ENCODE measurements at places on chromosomes 7 and 10.

- no peak for DNase-seq
Measured at GRCh38 chr10:62000037-62000603, 98.6 kb downstream of the ARID5B start.

GRCh38 chr7:100781255-100781654 lies 46.1 kb downstream of the EPHB4 start:
- no peak for DNase-seq

DNA sequence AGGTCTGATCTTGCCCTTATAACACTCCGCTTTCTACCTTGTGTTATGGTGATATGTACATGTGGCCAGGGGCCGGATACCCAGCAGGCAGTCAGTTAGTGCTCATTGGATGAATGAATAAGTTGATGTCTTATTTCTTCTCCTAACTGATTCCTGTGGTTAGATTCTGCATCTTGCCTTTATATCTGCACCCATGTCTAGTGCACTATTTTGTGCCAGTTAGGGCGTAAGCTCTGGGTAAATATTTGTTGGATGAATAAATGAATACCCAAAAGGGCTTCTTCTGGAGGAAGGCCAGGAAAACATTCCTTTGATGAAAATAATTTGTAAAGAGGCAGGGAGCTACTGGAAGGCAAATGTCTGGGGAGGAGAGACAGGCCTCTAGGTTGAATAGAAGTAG lies 148.2 kb downstream of the CHN2 start:
- DNase-seq = no peak

DNA sequence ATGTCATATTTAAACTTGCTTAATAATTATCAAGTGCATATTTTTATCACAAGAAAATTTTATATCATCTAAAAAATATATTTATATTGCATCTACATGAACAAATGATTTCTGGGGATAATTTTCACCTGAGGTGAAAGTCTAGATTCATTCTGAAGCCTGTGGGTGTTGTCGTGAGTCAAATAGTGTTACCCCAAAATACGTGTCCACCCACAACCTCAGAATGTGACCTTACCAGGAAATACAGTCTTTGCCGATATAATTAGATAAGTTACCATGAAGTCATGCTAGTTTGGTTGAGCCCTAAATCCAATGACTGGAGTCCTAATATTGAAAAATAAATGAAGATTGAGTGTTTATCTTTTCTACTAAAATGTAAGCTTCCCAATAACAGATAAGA lies 203.0 kb upstream of the MDFIC start:
- no peak for DNase-seq

- DNase-seq = no peak
Measured at GRCh38 chr7:93030605-93031225, 87.1 kb downstream of the SAMD9 start.

DNA sequence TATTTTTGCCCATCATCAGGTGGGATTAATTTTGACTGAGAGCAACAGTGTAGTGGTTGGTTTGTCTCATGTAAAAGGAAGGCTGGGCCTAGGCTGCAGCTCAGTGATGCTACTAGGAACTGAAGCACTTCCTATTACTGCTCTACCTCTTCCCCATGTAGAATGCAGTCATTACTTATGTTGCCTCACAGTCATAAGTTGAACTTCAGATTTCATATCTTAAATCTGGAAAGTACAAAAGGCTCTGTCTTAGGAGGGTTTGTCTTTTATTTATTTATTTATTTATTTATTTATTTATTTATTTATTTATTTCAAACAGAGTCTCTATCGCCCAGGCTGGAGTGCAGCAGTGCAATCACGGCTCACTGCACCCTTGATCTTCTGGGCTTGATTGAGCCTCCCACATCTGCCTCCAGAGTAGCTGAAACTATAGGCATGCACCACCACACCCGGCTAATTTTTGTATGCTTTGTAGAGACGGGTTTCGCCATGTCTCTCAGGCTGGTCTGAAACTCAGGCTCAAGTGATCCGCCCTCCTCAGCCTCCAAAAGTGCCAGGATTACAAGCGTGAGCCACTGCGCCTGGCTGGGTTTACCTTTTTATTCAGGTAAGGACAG lies 721.7 kb upstream of the GALNT17 start:
- no peak for DNase-seq

- peak; percentile 32 for DNase-seq
Measured at GRCh38 chr7:34454381-34454780, 203.6 kb upstream of the NPSR1 start.

DNA sequence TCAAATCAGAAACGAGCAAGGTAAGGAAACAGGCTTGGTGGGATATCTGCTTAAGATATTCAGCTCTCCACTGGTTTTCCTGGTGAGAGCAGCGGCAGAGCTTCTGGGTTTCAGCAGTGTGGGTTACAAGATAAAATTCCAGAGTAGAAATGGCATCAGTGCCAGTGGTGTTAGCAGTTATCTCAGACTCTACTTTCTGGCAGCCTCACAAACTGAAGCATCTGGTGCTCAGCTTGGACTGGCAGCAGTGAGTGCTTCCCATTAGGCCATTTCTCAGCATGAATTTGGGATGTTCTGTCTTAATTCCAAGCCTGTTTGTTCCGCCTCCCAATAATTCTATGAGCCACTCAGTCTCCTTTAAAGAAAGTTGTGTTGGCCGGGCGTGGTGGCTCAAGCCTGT lies 6.9 kb upstream of the GSTO2 start:
- no peak for DNase-seq

DNA sequence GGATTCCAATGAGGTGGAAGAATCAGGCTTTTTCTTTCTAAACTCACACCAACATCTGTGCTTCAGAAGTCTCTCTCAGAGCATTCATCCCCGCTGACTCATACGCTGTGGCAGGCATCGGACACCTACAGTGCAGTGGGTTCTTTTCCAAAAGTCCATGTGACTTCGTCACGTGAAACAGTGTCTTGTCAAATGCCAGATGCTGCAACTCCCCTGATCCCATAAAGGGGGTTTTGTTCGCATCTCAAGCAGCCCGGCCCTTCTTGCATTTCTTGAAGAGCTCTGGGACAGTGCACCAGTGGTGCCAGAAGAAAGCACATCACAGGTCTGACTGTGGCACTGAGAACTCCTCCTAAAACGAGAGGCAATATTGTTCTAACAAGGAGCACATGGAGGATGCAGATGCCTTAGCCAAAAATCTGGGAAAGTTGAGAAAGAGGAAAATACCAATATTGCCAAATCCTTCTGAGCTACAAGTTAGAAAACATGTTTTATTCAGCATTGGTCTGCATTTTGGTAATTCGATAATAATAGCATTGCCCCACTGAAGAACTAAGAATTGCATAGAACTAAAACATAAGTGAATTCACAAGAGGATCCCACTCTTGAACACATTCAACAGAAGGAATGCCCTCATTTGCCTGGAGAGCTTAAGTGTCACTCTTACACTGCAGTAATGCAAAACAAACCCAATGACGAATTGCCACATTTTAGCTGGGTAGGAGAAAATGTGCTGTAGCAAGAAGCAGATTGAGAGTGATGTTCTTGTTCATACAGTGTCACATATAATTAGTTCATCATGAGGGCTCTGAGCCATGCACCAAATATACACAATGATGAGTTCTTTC lies 204.4 kb downstream of the CXCL12 start:
- DNase-seq = no peak

GRCh38 chr10:100724531-100725027 lies 20.8 kb upstream of the PAX2 start:
- no peak for DNase-seq

DNA sequence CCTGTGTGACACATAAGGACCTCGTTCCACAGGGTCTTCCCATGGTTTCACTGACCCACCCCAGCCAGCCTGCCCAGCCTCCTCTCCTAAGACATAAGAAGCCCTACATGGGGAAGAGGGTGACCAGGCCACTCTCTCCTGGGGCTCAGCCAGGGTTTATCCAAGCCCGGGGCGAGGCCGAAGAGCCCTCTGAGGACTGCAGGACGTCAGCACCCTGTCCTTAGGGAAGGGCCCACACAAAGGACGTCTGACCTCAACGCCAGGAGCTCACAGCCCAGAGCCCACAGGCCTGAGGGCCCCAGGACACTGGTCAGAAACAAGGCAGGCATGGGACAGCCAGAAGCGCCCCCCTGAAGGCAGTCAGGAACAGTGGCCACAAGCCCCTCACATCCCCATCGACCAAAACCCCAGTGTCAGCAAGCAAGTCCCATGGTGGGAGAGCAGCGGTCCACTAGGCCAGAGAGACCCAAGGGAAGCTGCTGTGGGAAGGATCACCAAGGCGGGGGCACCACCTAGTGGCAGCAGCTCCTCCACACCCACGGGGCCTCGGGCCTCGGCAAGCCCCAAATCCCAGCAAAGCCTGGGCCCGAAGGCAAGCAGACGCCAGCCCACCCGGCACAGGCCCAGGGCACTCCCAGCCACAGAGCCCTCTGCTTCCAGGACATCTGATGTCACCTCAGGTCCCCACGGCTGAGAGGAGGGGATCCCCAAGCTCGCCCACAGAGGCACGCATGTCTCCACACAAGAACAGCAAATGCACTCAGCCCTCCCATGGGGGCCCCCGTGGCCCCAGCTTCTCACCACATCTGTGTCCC lies 23.4 kb downstream of the MAD1L1 start:
- DNase-seq = peak; percentile 6

- DNase-seq = no peak
Measured at GRCh38 chr7:144853542-144853941, 17.7 kb upstream of the TPK1 start.

- no peak for DNase-seq
Measured at GRCh38 chr10:17479015-17479615, 24.7 kb upstream of the ST8SIA6 start.

DNA sequence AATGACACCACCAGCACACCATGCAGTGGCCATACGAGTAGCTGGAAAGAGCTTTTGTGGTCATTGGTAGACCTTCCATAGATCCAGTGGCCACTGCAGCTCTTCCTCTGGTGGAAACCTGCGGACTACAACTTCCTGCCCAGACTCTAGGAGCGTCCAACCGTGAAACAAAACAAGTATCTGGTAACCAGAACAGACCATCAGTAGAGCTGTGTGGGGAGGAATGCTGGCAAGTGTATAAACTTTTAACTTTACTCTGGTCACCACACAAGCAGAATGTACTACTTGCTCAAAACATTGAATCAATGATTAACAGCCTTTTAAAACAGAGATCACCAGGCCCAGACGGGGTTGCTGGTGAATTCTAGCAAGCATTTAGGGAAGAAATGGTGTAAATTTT lies 154.7 kb upstream of the DGKB start:
- no peak for DNase-seq

DNA sequence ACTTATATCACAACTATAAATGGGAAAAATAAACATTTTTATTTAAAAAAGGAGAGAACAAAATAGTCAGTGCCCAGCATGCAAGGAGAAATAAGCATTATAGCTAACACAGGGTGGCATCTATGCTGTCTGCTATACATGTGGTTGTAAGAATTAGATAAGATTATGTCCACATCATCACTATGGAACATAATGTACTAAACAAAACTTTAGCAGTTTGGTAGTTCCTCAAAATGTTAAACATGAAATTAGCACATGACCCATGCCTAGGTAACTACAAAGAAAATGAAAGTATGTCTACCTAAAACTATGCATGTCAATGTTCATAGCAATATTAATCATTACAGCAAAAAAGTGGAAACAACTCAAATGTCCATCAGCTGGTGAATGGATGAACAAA lies 28.7 kb upstream of the RUFY2 start:
- DNase-seq = no peak

DNA sequence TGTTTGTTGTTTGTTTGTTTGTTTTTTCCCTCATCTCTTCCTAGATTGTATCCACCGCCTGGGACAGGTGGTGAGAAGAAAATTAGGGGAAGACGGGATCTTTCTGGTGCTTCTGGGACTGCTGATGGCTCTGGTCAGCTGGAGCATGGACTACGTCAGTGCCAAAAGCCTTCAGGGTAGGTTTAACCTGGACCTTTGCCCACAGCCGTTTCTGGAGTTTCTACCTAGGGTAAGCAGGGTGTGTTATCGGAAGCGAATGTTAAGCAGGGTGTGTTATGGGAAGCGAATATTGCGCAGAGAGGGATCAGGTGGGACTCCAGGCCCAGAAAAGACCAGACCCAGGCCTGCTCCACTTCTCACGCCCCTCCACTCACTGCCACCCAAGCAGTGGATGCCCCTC lies 4.7 kb downstream of the CLCN1 start:
- DNase-seq = no peak

DNA sequence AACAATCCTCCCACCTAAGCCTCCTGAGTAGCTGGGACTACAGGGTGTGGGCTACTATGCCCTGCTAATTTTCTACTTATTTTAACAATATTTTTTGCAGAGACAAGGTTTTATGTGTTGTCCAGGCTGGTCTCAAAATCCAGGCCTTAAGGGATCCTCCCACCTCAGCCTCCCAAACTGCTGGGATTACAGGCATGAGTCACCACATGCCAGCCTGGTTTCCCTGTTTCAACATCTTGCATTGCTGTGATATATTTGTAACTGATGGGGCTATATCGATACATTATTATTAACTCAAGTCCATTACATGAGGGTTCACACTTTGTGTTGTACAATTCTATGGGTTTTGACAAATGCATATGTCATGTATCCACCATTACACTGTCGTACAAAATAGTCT lies 41.9 kb upstream of the OGDHL start:
- DNase-seq = no peak

- DNase-seq = no peak
Measured at GRCh38 chr7:130881799-130882141, 147.8 kb upstream of the KLF14 start.

GRCh38 chr7:35336444-35336843 lies 82.5 kb upstream of the TBX20 start:
- DNase-seq = no peak

DNA sequence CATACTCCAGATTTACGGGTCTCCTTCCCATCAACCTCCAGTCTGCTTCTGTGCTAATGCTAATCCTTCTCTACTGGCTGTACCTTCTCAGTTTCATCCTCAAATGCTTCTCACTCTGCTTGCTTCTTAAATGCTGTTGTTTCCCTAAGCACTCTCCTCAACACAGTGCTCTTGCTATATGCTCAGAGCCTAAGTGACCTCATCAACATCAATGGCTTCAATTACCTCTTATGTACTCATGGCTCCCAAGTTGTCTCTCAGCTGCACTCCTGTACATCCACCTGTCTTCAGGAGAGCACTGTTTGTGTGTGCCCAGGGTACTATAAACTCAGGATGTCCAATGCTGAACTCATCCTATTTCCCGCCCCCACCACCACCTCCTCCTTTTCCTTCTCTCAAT lies 22.5 kb downstream of the ELAPOR2 start:
- peak; percentile 19 for DNase-seq

DNA sequence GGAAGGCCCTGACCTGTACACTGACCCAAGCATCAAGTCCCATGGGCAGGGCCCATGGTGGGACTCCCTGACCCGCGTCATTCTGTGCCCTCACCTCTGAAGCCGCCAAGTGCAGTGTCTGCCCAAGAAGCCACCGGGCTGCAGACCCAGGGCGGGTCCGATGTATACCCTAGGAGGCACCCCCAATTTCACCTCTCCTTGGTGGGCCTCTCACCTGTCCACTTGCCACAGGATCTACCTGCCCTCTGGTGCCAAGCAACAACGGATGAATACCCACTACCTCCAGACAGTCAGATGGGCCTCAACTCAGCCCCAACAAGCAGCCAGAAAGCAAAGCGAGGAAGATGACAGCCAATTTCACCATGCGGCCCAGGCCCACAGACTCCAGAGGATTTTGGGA lies 92.6 kb downstream of the CTBP2 start:
- DNase-seq = no peak
